Fibroblast of skin of left biceps (primary cell): ENCODE measurements at places on chromosomes 2 and 18.

DNA sequence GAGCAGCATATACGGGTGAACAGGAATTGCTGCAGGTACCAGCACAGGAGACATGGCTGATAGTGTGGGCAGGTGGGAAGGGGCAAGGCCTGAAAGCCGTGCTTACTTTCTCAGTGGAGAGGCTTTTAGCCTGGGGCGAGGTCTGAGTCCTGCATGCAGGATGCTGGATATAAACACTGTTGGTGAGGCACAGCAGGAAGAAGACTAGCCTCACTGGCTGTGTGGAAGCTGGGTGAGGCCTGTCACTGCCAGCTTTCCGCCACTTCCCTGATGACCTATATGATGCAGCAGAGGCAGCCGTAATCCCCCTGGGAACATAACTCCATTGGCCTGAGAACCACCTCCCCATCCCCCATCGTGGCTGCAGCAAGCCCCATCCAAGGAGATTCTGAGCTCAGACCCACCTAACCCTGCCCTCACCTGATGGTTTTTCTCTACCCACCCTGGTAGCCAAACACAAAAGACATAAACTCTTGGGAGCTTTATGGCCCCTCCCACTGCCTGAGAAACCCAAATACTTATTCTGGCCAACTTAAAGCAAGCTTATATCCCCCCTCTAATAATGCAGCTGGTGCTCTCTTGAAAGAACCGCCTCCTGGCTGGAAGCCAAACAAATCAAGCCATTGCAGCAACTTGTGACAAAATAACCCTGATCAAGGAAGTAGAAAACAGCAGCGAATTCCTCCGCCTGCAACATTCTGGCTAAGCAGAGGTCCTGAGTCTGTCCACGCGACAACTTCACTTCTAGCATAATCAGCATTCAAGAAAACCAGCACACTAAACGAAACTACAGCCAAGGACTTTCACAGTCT, 54.6 kb upstream of the DSC1 start:
- DNase-seq, result no peak

GRCh38 chr2:128642316-128642715, 323.6 kb upstream of the HS6ST1 start:
- DNase-seq, result no peak

DNA sequence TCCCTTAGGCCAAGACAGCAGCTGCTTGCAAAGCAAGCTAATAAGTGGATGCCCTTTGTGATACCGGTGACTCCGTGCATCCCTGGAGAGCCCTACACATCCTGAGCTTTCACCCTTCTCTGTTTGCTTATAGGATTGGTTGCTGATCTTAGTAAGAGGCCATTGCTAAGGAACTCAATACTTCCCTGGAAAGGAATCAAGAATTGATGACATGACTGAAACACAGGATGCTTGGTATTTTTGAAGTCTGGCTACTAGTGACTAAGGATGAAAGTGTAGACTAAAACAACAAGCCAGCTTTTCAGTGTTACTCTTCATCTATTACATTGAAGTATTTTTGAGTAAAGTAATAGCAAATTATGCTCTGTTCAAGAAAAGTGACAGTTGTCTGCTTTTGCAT, 123.0 kb upstream of the SERPINE2 start:
- DNase-seq, result no peak

DNA sequence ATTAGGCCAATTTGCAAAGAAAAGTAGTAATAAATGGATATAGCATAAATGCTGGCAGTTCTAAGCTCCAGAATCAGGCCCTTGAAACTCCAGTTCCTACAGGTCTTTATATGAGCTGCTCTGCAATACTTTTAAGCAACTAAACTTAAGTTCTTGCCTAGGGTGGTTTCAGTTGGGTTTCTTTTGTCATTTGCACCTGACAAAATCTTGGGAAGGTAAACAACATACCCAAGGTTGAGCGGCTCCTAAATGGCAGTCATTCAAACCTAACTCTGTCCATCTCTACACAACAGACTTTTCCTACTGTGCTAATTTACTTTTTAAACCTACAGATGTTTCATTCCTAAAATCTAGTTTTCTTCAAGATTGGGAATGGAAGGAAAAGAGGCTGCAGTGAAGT, 9.3 kb upstream of the KANSL1L start:
- DNase-seq, result no peak

DNA sequence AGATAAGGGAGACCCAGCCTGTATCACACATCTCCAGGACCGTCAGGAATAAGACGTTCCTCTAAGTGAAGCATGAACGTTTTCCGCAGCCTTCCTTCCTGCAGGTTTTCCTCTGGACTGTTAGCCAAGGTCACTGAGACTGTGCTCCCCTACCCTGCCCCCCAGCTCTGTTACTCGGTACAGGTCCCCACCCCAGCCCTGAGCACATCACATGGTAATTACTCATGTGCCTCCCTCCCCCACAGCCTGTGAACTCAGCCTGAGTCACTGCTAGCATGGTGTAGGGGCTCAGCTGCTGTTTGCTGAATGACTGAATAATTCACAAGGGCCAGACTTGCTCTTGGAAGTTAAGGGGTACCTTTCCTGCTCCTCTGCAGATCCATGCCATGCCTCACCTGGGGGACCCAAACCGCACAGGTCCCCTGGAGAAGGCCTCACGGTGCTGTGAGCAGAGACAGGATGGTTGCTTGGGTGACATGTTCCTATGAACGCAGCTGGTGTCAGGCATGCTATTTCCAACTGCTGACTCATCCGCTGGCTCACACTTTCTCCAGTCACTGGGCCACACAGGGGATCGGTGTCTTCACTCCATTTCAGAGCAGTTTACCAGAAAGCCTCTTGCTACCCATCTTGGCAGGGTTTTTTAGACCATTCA, 88.2 kb downstream of the PLB1 start:
- DNase-seq, result peak; percentile 60

DNA sequence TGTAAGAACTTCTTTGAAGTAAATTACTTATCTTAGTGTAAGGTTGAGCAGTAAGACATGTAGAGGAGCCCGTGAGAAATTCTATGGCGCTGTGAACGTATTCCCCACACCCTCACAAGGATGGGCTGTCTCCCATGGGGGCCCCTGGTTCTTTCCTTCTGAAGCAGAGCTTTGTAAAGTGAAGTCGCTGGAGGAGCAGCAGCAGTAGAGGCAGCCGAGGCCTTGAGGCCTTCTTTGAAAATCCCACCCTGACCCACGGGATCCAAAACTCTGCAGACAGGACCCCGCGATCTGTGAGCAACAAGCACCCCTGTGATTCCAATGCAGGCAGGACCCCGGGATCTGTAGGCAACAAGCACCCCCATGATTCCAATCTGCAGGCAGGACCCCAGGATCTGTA, 23.8 kb upstream of the SNTG2 start:
- DNase-seq, result no peak

- DNase-seq, result no peak
Measured at GRCh38 chr2:224875841-224876240, 159.7 kb upstream of the CCDC195 start.

DNA sequence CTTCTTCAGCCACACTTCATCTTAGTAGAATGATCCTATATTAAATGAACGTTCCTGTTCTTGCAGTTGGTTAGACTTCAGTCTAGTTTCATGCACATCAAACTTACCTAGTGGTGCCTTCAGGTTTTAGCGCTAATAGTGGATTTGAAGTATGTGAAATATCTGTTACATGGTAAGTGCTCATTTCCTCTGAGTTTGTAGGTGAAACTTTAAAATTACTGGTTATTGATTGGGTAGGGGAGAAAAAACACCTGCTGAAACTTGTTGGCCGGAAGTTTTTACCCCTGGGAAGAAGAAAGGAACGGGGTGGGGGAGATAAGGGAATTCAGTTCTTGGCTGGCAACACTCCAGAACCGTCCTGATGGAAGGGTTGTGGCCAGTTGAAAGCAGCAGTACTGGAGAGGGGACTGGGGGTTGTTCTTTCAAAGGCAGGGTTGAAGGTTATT, 112.8 kb downstream of the SPTBN1 start:
- DNase-seq, result no peak

GRCh38 chr2:43169987-43170386, 56.4 kb downstream of the ZFP36L2 start:
- no peak for DNase-seq

DNA sequence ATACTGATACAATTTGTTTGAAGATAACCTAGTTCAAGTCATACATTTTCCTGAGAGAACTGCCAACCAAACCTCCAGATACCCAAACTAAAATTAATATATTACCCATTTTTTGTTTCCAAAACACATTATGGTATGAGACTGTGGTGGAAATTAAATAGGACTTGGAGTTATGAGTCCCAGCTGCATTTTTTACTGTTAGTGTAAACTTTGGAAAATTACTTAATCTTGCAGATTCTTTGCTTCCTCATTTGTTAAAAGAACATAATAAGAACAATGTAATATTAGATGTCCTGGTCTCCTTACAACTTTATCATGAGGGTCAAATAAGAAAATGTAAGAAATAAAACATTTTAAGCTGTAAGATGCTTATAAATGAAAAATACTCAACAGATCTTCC, 98.2 kb upstream of the TRIB2 start:
- DNase-seq, result no peak

DNA sequence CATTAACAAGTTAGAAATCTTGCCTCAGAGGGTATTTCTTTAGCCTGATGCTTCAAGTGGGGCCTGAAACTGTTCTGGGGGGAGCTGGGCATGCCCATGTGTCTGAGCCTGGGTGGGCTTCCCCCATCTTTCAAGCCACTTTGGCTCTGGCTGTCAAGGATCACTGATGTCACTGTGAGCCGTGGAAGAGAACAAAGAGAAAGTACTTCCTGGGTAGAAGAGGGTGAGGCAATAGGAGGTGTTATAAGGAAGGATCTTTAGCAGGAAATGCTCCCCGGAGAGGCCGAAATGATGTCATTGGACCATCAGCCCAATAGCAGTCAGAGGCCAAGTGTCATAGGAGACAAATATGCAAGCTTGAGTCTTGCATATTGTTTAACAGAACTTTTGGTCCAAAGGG, 228.4 kb upstream of the MEX3C start:
- no peak for DNase-seq

DNA sequence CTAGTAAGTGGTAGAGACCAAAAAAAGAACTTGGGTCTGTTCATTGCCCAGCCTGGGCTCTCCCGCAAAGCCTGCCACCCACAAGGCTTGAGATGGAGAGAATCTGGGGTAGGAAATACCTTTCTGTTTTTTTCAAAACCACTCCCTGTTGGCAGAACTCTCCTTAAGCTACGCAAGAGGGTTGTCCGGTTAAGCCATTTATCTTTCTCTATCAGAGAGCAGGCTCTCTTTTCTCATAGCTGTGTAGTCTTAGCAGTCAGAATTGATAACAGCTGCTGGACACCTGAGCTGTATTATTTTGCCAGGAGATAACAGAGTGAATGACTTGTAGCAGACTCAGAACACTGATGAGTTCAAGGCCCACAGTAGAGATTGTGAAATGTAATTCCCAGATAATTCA, 1088.1 kb downstream of the TSN start:
- DNase-seq, result no peak

- DNase-seq, result no peak
Measured at GRCh38 chr18:6954501-6954900, 163.1 kb downstream of the LAMA1 start.

DNA sequence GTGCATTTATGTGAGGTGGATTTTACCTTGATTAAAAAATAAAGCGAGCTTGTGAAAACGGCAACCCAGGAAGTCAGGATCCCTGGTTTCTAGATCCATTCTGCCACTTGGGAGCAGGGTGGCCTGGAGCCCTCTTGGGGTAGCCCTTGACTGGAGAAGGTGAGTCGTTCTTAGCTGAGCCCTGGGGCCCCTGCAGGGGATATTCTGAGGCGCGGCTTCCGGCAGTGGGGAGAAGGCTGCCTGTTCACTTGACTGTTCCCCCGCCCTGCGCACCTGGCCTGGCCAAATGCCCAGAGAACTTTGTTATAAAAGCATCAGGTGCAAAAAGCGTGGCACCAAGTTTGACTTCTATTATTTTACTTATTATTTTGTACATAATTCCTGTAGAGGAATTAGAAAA, 221.9 kb downstream of the DYSF start:
- DNase-seq, result no peak
